Bone marrow (tissue), 2 donors: ENCODE measurements at places on chromosomes 6 and 20.

GRCh38 chr20:36112112-36112511, 42.4 kb upstream of the EPB41L1 start:
- no peak for DNase-seq

DNA sequence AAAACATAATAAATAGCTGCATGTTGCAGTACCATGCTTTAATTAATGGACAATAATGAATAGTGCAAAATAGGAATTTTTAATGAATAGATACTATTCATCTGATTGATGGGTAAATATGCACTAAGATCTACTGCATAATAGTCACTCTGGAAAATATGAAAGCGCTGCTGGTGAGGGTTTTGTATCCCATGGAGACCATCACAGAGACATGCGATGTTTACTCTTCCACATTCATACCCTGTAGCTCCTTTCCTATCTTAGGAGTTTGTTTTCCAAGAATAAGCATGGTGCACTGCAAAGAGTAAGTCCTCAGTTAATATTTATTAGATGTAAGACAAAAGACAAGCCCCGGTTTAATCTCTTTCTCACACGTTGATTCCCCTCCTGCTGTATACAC, 81.4 kb downstream of the NRSN1 start:
- no peak for DNase-seq

GRCh38 chr6:156427345-156427744, 349.8 kb upstream of the ARID1B start:
- peak; percentile 95 for DNase-seq

- no peak for DNase-seq
These were observed 39.1 kb downstream of the FAM120B start for GRCh38 chr6:170345662-170346061.

DNA sequence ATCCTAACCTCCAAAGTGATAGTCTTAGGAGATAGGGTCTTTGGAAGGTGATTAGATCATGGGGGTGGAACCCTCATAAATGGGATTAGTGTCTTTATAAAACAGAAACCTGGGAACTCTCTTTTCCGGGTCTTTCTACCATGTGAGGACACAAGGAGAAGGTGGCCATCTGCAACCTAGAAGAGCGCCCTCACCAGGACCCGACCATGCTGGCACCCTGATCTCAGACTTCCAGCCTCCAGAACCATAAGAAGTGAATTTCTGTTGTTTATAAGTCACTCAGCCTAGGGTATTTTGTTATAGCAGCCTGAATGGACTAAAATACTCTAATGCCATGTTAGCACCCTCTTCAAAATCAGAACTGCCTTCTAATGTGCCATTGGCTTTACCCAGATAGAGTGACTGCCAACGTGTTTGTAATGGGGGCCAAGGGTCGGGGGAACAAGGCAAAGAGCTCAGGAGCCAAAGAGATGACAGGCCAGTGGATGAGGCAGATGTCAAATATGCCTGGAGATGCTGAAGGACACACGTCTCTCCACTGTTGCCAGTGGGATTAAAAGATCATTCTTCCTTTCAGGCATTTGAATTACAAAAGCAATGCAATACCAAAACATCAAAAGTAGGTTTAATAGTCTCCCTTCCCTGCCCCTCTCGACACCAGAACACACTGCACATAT, 21.0 kb downstream of the TUBB2B start:
- no peak for DNase-seq

DNA sequence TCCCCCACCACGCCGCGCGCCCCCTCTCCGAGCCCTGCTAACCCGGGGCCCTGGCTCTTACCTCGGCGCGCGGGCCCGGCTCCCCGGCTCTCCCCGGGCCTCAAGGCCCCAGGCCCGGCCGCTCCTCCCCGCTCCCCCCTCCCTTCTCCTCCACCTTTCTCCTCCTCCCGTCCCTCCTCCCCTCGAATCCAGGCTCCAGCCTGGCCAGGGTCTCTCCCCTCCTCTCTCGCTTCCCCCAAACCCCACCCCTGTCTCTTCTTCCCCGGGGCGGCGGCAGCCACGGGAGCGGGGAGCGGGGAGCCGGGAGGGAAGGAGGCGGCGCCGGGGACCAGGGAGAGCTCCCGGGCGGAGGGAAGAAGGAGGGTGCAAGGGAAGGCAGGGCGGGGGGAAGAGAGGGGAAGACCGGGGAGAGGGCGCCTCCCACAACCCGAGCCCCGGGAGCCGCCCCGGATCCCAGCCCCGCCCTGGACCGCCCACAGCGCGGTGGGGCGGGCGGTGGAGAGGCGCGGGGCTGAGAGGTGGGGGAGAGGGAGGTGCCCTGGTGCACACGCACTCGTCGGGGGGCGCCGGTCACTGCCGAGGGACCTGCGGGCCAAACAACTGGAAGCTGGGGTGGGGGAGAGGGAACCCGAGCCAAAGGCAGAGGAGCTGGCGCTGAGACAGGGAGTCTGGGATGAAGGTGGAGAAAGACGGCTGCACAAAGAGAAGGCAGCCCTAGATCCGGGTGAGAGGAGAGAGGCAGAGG, at the start of gene GABBR1:
TSS of gene GABBR1 (minus strand) at position 395 of the 745 bp plus-strand sequence. CDS start 798 bp downstream, outside the sequence.
- peak; percentile 46 for DNase-seq

DNA sequence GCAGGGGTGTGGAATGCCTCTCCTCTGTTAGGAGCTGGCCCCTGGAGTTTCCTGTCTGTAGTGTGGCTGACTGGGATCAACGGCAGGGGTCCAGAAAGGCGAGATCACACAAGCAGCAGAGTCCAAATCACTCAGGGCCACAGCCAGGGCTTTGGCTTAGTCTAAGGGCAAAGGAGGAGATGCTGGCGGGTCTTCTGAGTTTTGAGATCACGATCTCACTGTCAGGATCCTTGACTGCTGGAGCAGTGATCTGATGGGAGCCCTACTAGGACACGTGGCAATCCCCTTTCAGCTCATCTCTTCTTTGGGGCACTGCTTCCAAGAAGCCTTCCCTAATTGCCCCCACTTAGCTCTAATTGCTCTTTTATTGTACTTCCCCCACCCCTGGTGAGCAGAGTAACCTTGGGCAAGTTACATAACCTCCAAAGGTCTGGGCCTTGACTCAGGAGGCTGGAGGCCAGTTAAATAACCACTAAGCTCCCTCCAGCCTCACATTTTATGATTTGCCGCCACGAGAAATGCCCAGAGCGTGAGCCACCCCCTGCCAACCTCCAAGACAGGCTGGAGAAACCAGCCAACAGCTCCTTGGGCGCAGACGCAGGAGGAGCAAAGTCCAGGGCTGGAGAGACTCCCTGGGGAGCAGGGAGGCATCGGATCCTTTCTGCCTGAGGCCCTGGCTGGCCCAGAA, 12.0 kb downstream of the KCNK5 start:
- no peak for DNase-seq

DNA sequence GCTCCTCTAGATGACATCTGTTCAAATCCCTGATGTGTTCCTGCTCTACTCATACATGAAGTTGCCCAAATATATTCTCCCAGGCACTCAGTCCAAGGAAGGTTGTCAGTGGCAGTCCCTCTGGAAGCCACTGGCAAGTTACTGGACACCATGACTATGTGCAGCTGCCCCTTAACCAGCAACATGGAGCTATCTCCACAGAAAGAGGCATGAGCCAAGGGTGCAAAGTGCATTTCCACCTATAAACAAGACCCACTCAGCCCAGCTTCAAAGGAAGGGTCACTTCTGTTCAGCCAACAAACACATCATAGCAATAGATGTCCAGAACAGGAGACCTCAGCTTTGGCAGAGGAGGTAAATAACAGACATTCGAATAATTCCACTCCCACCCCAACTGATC, 217.6 kb upstream of the PMEPA1 start:
- DNase-seq, result no peak

DNA sequence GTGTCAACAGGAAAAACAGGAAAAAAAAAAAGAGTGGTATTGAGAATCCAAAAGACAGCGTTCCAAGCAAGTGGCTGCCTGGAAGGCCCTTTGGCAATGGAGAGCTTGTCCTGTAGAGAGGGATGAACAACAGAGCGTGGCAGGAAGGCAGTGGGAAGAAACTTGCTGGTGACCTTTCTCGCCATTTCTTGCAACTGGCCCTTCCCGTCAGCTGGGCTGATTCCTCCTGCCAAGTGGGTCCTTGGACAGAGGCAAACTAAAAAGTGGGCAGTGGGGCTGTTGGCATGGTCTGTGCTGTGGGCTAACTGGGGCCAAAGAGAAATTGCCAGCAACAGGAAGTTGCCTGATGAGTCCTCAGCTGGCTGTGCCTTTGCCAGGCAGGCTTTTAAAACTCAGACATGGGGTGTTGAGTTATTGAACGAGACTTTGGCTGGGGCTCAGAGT, 43.9 kb upstream of the CLDN20 start:
- no peak for DNase-seq

DNA sequence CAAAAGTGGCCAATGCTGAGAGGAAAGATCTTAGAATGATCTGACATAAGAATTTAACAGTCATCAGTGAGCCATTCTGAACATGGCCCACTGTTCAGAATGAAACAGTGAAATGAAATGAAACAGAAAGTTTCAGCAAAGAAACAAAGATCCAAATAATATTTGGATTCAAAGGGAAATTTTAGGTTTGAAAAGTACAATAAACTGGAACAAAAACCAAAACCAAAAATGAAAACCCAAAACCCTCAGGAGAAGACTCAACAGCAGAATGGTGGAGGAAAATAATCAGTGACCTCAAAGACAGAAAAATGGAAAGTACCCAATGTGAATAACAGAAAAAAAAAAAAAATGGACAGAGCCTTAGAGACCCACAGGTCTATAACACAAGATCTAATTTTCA, 66.1 kb upstream of the EMILIN3 start:
- no peak for DNase-seq

DNA sequence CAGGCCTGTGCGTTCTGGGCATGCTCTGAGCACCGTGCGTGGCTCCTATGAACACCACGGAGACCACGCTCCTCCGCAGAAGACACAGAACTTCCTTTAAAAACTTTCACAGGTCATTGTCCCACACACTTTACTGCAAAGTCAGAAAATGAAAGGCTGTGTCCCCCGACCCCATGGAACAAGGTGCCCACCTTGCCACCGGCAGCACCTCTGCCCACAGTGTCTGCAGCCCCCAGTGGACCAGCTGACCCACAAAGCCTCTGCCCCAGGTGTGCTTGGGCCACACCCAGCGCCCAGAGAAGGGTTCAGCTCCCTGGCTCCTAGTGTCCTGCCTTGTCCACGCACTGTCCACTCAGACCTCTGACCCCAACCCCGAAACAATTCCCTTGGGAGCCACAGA, 8.7 kb downstream of the TAF4 start:
- DNase-seq, result no peak

DNA sequence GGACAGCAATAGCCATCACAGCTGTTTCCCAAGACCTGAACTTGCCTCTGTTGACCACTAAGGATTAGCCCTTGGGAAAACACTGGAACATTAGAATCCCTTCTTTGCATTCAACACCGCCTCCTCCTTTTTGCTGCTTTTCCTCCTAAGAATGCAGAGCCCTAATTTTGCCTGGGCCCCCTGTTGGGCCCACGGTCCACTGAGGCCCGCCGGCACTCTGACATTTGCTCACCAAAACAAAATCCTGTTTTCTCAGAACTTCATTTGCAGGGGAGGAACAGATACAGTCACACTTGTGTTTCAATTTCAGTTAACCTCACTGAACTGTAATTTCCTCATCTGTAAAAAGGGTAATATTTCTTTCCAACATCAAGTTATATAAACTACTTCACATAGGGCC, 116.0 kb upstream of the JARID2 start:
- no peak for DNase-seq

- no peak for DNase-seq
These were observed 259.9 kb downstream of the DLL1 start for GRCh38 chr6:170030821-170031471.

- DNase-seq, result no peak
These were observed 190.0 kb downstream of the DHX35 start for GRCh38 chr20:39152126-39152525.

GRCh38 chr6:102474041-102474807, 1080.7 kb downstream of the GRIK2 start:
- no peak for DNase-seq

DNA sequence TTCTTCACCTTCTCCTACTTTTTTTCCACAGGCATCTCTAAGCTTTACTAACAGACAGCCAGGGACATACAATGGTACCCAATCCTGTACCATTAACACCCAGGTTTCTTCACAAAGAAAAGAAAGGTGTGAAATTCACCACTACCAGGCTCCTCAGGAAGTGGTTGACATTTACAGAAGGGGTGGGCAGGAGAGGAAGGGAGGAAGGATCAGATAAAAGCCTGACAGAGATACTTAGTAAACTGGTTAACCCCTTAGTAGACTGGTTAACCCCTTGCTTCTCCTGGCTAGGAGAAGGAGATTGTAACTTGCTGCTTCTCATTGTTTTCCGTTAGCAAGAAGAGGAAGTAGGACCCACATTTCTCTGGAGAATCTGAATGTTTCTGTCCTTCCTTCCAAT, 7.2 kb downstream of the SAMD3 start:
- DNase-seq, result peak; percentile 50

DNA sequence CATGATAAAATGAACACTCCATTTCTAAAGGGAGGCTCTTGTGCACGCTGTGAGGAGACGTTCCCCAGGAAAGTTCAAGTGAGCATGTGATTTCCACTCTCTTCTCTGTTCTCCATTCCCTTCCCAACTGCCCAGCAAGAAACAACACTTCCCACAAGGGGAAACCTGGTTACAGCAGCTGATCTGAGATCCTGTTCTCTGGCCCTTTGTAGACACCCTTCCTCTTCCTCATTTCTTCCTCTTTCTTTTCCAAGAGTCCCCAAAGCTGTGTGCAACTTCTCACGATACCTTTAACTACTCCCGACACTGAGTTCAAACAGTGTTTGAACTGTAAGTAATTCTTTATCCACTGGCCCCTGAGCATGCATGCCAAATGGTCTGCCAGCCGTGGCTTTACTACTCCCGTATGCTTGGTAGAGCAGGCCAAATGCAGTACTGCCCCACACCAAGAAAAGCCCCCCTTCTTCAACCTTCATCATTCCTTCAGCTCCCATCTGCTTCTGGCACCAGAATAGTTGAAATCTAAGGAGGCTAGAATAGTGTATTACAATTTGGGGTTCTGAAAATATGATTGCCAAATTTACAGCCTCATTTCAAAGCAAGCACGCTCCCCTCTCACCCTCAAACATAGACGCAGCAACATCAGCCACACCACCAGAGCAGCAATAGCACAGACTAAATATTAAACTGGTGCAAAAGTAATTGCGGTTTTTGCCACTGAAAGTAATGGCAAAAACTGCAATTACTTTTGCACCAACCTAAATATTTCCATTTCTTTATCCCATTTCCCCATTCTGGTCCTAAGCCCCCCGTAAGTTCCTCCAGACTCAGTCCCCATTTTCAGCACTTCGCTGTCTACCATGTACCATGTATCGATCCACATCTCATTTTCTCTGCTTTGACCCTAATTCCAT, 4.3 kb downstream of the HLA-DMB start:
- no peak for DNase-seq
